Fibroblast of the conjunctiva (primary cell): ENCODE measurements at places on chromosomes 6 and 20.

DNA sequence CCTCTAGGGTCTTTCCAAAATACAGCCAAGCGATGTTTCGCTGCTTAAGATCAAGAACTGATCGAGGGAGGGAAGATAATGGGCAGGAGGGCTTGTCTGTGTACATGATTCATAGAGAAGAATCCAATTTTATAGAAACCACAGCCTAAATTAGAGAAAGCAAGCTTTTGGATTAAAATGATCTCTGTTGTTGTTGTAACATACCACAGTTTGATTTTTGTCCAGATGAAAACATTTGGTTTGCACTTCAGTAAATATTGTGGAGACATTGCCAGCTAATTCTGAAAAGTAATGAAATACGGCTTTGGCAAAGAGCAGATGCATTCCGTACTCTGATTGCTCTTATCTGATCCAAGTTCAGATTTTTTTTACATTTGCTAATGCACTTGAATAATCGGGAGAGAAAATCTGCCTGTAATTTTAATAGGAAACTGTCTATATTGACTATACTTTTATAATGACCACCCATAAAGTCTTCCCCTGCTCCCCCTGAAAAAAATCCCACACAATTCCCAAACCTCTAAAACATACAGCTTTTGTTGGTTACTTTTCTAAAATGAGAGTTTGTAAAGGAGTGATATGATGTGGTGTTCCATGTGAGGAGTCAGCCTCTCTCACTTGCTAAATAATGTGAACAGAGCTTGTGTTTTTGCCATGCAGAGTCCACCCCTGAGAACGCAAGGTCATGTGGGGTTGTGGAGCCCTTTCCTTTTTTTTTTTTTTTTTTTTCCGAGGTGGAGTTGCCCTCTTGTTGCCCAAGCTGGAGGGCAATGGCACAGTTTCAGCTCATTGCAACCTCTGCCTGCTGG, 199.9 kb downstream of the DTNBP1 start:
- DNase-seq: peak; percentile 36

DNA sequence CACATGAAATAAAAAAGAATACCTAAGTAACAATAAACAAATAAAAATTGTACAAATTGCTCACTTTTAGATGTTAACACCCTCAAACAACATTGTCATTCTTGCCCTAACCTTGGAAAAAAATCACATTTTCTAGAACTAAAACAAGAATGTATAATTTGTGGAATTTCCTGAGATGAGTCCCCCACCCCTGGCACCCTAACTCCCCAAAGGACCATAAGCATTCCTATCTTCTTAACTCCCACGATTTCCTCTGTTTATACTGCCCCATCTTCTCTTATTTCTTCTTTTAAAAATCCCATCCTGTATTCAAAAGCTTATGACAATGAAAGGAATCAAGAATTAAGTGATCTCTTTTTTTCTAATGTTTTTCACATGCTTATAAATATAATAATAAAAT, 70.9 kb downstream of the IBTK start:
- DNase-seq: no peak

- peak; percentile 82 for DNase-seq
These were observed 518.6 kb downstream of the BMP2 start for GRCh38 chr20:7285918-7286556.

GRCh38 chr6:156161471-156161870, 615.7 kb upstream of the ARID1B start:
- DNase-seq: no peak

- DNase-seq: no peak
These were observed 79.6 kb upstream of the EPB41L1 start for GRCh38 chr20:36074983-36075382.

DNA sequence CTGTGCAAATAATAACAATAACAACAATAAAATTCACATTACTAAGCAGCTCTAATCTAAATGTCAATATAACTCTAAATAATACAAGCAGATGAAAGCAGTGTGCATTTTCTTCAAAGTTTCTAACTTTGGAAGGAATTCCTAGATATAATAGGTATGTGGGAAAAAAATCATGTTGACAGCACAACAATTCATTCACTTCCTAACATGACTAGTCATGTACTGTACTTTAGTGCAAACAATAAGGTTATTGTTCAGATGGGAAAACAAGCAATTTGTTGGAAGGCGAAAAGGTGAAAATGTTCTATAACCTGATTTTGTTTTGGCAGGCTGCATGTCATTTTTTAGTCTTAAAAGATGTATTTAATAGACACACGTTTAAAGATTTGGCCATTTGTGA, 484.3 kb upstream of the JAG1 start:
- DNase-seq: no peak

GRCh38 chr6:31042806-31043205, 32.5 kb downstream of the MUC22 start:
- DNase-seq: peak; percentile 27

DNA sequence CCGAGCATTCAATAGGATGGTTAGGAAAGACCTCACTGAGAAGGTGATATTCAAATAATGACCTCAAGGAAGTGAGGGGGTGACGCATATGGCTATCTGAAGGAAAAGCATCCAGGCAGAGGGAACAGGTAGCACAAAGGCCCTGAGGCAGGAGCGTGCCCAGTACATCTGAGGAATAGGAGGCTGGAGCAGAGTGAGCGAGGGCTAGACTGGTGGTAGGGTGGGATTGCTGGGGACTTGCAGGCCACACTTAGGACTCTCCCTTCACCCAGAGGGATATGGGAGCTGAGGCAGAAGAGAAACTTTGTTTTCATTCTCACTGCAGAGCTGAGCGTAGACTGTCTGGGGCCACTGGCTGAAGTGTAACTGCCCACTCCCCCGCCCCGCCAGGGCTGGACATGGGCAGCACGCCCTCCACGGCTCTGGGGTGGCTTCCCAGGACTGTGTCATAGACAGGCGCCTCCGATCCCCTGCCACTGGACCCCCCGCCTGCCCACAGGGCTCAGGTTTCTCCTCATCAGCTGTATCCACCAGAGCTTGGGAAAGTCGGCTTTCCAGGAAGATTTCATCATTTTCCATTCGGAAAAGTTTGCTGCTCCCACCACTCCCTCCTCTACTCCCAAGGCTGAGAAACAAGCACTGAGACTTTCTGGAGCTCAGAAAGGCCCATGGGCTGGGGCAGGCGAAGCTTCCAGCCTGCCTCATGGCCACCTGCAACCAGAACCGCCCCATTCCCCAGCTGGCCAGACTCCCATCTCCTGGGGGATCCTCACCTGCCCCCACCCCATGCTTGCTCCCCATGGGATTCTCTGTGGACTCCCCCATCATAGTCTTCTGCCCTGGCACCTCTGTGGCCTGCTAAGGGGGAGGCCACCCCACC, 142.6 kb downstream of the MRPL14 start:
- DNase-seq: no peak

DNA sequence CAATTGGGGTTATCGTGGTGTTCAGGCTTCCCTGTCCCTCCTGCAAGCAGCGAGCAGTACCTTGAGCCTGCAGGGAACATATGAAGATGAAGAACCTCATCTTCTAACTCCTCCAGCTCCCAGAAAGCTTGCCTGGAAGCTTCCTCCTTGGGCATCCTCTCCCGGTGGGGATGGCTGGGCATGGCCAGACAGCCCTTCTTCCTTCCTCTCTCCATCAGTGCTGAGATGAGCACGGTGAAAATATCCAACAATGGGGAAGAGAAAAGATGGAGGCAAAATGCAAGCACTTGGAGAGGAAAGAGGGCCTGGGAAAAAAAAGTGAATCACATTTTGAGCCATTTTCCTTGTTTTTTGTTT, 107.7 kb upstream of the FOXA2 start:
- DNase-seq: no peak

- no peak for DNase-seq
These were observed 39.0 kb downstream of the HLA-A start for GRCh38 chr6:29981211-29981812.

GRCh38 chr20:9417665-9418064, 96.7 kb upstream of the LAMP5 start:
- DNase-seq: no peak

GRCh38 chr6:128518434-128519131, 1.8 kb downstream of the PTPRK start:
- DNase-seq: no peak

- no peak for DNase-seq
These were observed 6.4 kb downstream of the PTK6 start for GRCh38 chr20:63530788-63531160.

DNA sequence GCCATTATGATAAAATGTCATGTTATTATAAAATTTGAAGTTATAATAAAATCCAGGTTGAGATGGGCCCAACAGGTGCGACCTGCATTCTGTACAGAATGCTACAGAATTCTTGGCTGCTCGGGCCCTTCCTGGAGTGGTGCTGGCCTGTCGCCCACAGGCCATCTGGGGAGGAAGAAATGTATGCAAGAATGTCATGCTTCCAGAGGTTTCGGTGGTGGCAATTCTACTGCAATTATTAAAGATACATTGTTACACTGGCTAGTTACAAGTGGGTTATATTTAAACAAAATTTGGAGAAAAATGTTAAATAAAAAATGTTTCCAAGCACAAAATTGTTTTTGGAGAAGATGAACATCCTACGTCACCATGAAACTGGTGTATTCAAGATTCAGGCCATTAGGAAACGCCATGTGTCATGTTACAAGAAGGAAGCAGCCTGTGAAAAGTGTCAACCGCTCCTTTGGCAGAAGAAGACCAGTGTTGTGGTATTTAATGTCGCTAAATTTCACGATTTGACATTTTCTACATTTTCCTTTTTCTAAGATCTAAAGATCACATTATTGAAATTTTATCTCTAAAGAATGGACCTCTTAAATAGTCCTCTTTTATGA, 7.1 kb downstream of the RAMACL start:
- DNase-seq: no peak

GRCh38 chr6:157997893-157998608, 16.4 kb downstream of the SYNJ2 start:
- DNase-seq: no peak
